Fibroblast of skin of left quadriceps (primary cell): ENCODE measurements at places on chromosomes 16 and 17.

DNA sequence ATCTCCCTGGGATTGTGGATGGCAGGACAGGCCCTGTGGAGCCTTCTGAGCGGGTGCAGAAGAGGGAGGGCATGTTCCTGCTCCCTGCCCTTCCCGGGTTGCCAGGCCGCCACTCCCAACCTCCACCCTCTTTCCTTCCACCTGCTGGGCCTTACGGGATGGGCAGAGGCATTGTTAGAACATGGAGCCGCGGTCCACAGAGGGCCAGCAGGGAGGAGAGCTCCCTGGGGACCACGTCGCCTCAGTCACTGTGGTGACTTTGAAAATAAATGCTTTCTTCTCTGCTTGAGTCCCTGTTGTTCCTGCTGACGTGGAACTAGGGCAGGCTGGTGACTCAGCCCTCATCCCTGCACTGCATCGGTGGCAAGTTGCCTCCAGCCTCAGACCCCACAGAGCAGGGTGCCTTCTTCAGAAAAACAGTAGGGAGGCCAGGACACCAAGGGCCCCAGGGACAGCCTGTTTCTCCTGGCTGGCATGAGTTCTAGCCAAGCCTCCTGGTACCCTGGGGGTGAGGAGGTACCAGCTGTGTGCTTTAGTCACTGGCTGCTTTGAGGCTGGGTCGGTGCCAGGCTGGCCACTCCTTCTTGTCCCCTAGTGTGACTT is 224.9 kb downstream of the SEC14L1 start:
- peak; percentile 55 for DNase-seq

- no peak for DNase-seq
These were observed 285.1 kb downstream of the TMEM114 start for GRCh38 chr16:8305201-8305600.

GRCh38 chr17:31269036-31269577 is 27.9 kb downstream of the OMG start:
- no peak for DNase-seq

DNA sequence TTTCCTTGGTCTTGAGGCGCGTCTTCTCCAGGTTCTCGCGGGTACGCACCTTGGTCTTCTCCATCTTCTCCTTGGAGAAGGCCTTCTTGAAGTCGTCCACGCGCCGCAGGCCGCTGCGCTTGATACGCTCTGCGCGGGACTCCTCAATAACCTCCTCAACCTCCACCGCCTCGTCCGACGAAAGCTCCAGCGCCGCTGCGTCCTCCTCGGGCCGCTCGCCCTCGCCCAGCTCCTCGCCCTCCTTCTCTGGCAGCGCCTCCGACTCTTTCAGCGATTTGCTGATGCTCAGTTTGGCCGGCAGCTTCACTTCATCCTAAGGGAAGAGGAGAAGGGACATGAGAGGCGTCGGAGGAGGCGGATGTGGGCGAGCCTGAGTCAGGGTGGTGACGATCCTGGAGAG is 16.8 kb upstream of the STAT3 start:
- DNase-seq, result no peak

DNA sequence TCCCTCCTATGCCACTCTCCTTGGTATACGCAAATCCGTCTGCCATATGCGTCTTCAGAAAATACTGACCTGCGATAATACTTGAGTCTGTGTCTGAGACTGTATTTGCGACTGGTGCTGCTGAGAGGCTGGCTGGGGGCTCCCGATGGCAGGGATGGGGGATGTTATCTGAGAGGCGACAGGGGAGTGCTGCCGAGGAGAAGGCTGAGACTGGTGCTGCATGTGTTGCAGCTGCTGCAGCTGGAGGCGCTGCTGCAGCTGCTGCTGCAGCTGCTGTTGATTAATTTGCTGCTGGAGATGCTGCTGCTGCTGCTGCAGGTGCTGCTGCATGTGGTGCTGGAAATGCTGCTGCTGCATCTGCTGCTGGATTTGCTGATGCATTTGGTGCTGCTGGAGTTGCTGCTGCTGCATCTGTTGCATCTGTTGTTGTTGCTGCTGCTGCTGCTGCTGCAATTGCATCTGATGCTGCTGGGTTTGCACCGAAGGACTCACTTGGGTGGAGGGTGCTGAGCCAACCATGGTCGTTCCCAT is 107.7 kb downstream of the TOX3 start:
- DNase-seq, result no peak

GRCh38 chr17:59858932-59859331 is 33.8 kb downstream of the TUBD1 start:
- DNase-seq, result no peak

DNA sequence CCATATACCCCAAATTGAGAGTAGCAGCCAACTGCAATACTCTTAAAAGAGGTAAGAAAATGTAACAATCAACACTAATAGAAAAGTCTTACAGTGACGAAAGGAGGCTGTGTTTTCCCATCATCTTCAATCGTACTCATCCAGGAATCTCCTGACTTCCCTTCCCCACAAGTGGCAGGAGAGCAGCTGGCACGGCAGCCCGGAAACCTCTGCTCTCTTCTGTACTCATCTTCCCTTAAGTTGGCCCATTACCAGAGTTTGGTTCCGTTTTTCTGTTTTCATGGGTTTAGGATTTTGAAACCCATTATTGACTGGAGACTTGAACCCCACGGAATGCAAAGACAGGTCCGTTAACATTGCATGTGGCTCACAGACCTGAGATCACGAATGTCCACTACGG is 11.7 kb upstream of the CD300H start:
- DNase-seq, result no peak

GRCh38 chr16:520847-521246 is 6.7 kb upstream of the CAPN15 start:
- no peak for DNase-seq

GRCh38 chr17:3689262-3690093 is 6.5 kb downstream of the P2RX5 start:
- no peak for DNase-seq

DNA sequence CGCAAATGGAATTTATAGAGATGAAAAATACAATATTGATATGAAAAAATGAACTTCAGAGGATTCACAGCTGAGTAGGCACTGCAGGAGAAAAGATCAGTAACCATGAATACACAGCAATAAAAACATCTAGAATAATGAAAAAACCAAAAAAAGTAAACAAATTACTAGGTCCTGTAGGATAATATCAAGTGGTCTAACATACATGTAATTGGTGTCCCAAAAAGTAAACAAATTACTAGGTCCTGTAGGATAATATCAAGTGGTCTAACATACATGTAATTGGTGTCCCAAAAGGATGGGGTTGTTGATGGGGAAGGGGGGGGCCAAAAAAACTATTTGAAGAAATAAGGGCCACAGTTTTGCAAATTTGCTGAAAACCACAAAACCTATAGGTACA is 43.4 kb downstream of the ZNF18 start:
- DNase-seq, result no peak

GRCh38 chr16:16973707-16974591 is 496.8 kb downstream of the XYLT1 start:
- no peak for DNase-seq

DNA sequence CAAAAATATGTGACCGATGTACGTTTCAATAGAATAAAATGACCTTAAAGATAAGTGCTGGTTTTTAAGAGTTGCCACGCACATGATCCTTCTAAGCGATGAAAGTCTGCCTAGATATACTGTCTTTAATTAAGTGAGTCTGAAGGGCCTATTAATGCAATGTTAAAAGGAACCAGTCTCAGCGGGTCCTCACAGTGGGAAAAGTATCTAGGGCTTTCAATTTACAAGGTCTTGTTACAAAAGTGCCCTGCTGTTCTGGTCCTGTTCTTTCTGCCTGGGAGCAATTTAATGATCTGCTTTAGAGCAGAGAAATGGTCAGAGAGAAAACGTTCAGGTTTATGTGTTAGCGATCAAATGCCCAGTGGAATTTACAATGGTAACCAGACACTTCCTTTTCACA is 864.0 kb downstream of the KCNJ2 start:
- no peak for DNase-seq

DNA sequence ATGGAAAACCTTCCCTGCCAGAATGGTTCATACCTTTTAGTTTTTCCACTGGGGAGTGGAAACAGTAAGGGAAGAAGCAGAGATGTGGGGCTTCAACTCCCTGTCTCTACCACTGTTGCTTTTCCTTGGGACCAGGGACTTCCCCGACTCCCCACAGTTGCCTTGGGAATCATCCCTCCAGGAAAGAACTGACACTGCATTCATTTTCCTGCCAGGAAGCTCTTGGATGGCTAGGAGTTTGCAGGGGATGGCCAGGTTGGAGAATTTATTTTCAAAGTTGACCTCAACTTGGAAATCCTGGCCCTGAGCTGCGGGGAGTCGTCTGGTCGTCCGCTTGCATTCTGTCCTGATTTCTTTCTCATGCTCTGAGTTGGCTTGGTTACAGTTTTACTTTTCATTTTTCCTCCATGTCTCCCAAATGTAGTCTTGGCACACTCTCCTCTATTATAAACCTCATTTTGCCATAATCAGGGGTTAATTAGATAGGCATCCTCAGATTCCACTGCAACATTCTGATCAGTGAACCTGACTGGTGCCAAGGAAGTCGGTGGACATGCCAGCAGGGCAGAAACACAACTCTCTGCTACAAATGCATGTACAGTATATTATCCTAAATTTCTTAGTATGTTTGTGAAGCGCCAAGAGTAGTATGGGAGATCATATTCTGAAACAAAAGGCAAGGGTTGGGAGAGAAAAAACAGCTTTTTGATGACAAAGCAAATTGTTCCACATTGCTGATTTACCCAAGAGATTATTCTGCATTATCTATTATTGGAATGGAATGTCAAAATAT is 220.5 kb upstream of the XYLT1 start:
- DNase-seq, result no peak

DNA sequence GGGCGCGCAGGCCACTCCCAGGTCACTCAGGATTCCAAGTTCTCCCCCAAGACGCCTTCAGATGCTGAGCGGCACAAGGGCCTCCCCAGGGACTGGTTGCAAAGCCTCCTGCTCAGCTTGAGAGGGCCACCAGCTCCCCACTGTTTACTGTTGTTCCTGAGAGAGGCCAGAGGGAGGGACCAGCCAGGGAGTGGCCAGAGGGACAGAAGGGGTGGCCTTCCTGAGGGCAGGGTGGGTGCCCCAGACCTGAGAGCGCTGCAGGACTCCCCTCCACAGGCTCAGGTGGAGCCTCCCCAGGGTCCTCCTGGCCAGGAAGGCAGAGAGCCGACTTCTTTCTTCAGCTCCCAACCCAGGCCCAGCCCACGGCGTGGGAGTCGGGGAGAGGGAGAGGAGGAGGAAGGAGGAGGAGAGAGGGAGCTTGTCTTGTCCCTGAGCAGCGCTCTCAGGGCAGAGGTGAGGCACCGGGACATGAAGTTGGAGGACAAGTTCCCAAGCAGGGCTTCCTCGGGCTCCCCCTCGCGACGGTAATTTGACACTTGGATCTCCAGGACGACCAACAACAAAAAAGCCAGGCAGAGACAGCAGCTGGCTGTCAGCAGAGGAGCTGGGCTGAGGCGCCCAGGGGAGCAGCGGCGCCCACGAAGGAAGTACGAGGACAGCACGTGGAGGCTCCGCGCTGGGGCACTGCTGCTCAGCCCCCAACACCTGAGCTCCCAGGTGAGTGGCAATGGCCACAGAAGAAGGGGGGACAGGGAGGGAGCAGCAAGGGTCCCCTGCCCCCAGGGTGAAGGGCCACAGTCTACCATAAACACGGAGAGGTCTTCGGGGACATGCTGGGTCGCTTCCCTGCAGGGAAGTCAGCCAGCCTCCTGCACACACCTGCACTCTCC is 497 bp downstream of the SMIM5 start:
- peak; percentile 61 for DNase-seq

DNA sequence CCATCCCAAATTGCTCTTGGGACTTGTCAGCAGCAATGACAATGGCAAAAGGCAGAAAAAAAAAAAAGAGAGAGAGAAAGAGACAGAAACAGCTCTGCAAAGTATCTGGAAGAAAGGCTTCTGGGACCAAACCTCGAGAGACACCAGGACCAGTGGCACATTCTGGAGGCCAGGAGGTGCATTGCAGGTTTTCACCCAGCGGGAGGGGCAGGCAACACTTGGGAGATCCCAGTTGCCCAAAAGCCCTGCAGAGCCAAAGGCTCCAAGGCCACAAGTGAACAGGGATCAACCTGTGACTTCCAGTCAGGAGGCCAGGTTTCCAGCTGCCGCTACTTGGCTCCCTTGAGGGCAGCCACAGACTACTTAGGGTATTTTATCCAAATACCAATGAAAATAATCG is 110.8 kb upstream of the CDH5 start:
- no peak for DNase-seq

DNA sequence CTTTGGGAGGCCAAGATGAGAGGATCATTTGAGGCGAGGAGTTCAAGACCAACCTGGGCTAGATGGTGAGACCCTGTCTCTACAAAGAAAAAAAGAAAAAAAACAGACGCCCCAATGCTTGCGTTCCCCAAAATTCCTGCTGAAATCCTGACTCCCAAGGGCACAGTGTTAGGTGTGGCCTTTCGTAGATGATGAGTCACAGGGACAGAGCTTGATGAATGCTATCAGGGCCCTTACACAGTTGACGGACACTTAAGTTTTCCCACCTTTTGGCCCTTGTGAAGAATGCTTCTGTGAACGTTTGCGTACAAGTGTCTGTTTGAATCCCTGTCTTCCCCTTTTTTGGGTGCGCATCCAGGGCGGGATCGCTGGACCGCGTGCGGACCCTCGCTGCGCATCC is 16.5 kb upstream of the ZNF750 start:
- no peak for DNase-seq

GRCh38 chr17:76088041-76088867 is 9.3 kb downstream of the ZACN start:
- DNase-seq, result no peak

DNA sequence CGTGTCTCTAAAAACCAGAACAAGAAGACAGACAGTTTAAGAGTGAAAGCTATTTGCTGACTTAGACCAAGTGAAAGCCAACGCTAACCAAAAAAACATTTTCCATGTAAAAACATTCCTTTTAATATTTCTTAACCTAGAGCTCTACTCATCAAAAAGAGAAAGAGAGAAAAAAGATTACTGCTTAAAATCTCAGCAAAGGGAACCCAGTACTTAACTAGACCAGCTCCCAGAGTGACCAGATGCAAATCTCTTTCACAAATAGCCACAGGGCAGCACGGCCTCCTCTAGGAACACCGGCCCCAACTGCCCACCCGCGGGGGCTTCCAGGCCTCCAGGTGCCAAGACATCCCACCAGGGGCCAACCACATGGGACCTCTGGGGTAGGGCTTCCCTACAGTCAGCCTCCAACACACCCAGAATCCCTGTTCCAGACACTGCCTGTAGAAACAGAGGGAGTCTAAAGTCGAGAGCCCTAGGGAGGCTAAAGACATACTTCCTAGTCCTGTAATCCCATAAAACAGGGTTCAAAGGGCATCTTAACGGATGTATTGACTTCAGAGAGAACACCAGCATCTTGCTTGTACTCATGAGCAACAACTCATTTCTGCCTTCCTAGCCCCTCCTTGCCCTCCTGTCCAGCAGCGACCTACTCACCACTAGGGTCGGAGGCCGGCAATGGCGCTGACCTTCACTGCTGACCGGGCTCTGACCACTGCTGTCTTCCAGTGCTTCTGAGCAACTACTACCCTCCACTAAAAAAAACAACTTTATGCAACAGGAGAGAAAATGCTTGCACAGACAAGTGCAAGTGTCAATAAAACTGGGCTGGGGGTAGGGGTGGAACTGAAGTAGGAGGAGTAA is 21.3 kb downstream of the ZCCHC14 start:
- DNase-seq, result no peak

GRCh38 chr17:63699638-63700527 is at the start of gene LIMD2:
Gene LIMD2 (minus strand): TSS chr17:63700125. CDS start chr17:63699298, 827 bp downstream.
- no peak for DNase-seq

GRCh38 chr17:11598274-11599221 is at the start of gene DNAH9:
Gene DNAH9 (plus strand): TSS chr17:11598470. CDS start chr17:11598499, 29 bp downstream.
- DNase-seq, result peak; percentile 23

GRCh38 chr16:2486645-2487516 is 12.0 kb downstream of the TBC1D24 start:
- DNase-seq, result no peak
